Upper lobe of left lung (tissue), 6 donors: ENCODE measurements at places on chromosomes 6 and 20. TPM values are rescaled to one million over a fixed set of nuclear protein-coding genes. Genes with fewer than 3 reads are reported as not detected.

Gene EFCAB8
- total RNA-seq = 3.3 TPM

Gene MYB
- total RNA-seq = 10.5 TPM

Gene PHF20
- 29.9 TPM for total RNA-seq

Gene FBXL4
- total RNA-seq = 14.7 TPM

Gene LGSN
- 1.6 TPM for total RNA-seq

Gene OXT
- total RNA-seq = not detected

Gene OTOR
- not detected for total RNA-seq

Gene PPP1R16B
- 8.1 TPM for total RNA-seq

Gene OR2H1
- not detected for total RNA-seq

Gene LTB
- total RNA-seq = not detected

Gene SNAP25
- 1.8 TPM for total RNA-seq

Gene PRR18
- total RNA-seq = not detected

Gene C6orf132
- 16.3 TPM for total RNA-seq

Gene REPS1
- total RNA-seq = 35.9 TPM

Gene RGS19
- total RNA-seq = 70.8 TPM

Gene HEBP2
- 68.0 TPM for total RNA-seq

Gene SLC17A9
- 18.5 TPM for total RNA-seq

Gene LY6G5B
- total RNA-seq = 13.5 TPM

Gene WFDC10B
- 1.3 TPM for total RNA-seq

Gene ZNF343
- total RNA-seq = 8.8 TPM

Gene SIGLEC1
- total RNA-seq = 69.9 TPM

Gene GFRAL
- not detected for total RNA-seq

Gene TREM1
- 56.1 TPM for total RNA-seq

Gene OR2J3
- total RNA-seq = not detected

Gene BEND3
- 2.8 TPM for total RNA-seq

Gene TSHZ2
- 3.9 TPM for total RNA-seq

Gene C6orf136
- total RNA-seq = 18.6 TPM

Gene FERMT1
- 0.44 TPM for total RNA-seq

Gene PSORS1C2
- not detected for total RNA-seq

Gene IMPG1
- total RNA-seq = not detected

Gene LY6G6D
- total RNA-seq = not detected

Gene FAM83C
- total RNA-seq = not detected

Gene CRISP2
- total RNA-seq = not detected

Gene HLA-A
- 1,087 TPM for total RNA-seq

Gene LRRN4
- total RNA-seq = 18.9 TPM

Gene POPDC3
- 0.57 TPM for total RNA-seq

Gene ENPP4
- total RNA-seq = 11.9 TPM
